ENCODE measurements at places on chromosomes 4 and X.

DNA sequence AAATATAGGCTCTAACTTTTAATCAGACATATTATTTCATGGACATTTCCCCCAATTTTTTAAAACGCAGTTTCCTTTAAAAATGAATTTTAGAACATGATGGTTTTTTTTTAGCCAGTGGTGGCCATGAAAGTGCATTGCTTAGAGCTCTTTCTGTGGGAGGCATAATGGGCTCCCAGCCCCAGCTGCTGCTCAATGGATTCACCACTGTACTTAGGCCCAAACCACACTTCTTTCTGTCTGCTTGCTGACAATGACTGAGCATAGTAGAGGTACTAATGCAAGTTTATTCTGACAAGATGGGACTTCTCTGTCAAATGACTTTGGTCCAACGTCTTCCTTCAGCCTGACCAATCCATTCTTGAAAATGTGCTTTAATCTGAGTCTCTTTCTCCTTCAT is 400.2 kb upstream of the GRIA3 start:
- DNase-seq = no peak

DNA sequence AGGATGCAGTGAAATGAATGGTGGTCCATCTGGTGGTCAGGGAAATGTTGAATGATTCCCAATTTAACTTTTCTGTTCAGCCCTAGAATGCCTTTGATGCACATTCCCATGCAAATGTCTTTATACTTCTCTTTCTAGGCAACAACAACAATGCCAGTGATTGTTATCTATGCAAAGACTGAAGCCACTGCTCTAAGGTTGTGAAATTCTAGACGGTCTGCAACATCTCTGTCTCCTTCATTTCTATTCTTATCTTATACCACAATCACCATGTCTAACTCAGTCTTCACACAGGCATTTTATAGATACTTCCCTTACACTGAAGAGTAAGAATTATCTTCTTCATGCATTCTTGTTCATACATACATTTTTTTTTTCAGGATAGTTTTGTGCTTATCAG is 84.5 kb downstream of the HPGD start:
- DNase-seq = no peak

DNA sequence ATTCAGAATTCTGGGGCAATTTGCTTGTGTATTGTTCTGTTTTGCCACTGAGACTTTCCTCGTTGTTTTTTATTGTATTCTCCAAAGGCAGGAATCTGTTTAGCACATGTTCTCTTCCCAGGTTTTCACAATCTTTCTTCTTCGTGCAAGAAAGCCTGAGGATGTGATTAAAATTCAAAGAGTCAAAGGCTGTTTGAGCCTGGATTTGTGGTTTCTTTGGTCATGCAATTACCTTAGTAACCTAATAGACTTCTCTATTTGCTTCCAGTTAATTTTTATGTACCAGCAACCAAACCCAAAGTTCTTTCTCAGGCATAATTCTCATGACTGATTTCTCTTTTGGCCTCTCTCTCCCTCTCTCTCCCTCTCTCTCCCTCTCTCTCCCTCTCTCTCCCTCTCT is 1420.1 kb upstream of the TENM3 start:
- no peak for DNase-seq

- DNase-seq = no peak
Observed at GRCh38 chr4:37445023-37445422, 200.5 kb downstream of the NWD2 start.

- no peak for DNase-seq
Observed at GRCh38 chr4:81966676-81967075, 407.1 kb downstream of the HNRNPD start.

GRCh38 chr4:16817286-16817685 is 81.2 kb downstream of the LDB2 start:
- no peak for DNase-seq

DNA sequence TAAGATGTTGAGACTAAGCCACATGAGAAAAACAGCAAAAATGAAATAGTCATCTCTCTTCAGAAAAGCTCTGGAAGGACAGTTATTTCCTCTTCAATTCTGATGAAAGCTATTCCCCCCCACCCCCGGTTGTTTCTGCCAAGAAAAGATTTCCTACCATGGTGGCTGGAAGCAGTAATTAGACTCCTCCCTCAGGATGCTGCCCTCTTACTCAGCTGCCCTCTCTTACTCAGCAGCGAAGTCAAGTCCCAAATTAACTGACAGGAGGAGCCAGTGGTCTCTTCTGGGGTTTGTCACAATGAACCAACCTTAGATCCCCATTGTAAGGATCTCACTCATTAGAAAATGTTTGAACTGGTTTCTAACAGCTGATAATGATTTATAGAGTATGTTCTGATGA is 38.0 kb downstream of the GPM6B start:
- DNase-seq = no peak
